Fibroblast of skin of right quadriceps (primary cell): ENCODE measurements at places on chromosomes 6 and 20.

GRCh38 chr6:54214286-54214685, 94.0 kb upstream of the TINAG start:
- DNase-seq = no peak

DNA sequence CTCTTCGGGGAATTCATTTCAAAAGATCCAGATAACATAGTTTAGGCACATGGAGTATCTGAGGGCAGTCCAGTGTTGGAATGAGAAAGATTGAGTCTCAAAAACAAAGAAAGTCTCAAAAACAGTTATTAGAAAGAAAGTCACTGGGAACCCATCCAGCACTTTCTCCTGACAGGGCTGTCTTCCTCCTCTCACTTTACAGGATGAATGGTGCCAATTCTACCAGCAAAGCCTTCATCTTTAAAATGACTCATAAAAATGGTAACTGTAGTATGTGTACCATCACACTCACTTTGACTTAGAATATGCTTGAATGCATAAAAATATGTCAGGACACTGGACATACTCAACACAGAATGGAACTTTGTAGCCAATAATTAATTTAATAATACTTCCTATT, 71.3 kb downstream of the SLC22A3 start:
- no peak for DNase-seq

DNA sequence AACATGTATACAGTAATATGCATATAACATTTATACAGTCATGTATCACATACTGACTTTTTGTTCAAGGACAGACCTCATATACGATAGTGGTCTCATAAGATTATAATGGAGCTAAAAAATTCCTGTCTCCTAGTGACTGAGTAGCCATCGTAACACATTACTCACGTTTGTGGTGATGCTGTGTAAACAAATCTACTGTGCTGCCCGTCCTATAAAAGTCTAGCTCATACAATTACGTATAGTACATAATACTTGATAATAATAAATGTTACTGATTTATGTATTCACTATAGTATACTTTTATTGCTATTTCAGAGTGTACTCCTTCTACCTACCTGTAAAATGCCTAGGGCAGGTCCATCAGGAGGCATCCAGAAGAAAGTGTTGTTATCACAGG, 17.4 kb downstream of the SERAC1 start:
- peak; percentile 65 for DNase-seq

GRCh38 chr6:6847591-6847990, 259.1 kb downstream of the LY86 start:
- no peak for DNase-seq

DNA sequence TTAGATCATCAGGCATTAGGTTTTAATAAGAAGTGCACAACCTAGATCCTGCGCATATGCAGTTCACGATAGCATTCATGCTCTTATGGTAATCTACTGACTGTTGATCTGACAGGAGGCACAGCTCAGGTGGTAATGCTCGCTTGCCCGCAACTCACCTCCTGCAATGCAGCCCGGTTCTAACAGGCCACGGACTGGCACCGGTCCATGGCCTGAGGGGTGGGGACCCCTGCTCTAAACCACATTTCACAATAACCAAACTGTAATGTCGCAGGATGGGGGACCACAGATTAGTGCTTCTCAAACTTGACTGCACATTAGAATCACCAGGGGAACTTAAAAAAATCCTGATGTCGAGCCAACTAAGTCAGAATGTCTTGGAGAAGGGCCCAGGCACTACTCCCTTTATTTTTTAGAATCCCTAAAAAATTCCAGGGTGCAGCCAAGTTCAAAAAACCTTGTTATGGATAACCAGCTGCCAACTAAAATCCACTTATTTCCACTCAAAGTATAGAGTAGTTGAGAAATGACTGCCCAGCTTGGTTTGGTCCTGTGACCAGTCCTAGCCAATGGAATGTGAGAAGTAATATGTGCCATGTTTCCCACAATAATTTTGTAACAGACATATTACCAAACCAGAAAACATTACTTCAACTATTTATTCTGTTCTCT, 3.1 kb downstream of the SHPRH start:
- DNase-seq = peak; percentile 40

GRCh38 chr6:47116606-47117005, 74.5 kb upstream of the ADGRF1 start:
- DNase-seq = no peak

DNA sequence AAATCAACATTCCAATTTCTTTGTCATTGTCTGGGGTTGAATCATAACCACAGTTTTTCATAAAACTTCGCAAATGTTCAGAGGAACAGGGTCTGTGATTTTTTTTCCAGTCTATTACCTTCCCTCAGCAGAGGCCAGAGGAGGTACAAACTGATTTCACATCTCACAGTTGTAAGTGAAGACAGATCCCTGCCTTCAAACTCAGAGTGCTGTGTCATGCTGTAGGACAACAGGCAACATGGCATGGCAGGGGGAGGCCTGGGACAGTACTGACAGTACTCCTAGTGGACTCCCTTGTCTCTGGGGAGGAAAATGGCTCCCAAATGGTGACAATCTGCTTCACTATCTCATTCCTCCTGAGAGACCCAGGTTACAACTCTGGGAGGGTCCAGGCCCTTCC, 308.6 kb downstream of the CDC5L start:
- DNase-seq = peak; percentile 92

- DNase-seq = no peak
These were observed 35.3 kb upstream of the KCNB1 start for GRCh38 chr20:49517805-49518100.
